NCI-H2171 (cell line): ENCODE measurements at places on chromosomes 2 and 18.

DNA sequence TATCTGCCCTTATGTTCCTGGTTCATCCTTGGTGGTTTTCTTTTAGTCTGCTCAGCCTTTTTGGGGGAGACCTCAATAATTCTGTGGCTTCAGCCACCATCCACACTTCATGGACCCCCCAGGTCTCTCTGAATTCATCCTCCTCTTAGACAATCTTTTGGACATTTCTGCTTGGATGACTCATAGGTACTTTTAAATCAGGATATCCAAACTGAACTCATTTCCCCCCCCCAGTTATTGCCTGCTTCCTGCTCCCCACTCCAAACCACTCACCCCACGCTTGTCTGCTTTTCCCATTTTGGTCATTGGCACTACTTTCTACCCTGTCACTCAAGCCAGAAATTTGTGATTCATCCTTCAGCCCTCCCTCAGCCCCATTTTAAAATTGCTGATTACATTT, 78.5 kb downstream of the TANC1 start:
- DNase-seq, result no peak

GRCh38 chr18:46040747-46041104, 31.3 kb downstream of the PSTPIP2 start:
- DNase-seq, result no peak

- DNase-seq, result no peak
Measured at GRCh38 chr18:24514439-24514838, 54.0 kb downstream of the HRH4 start.

DNA sequence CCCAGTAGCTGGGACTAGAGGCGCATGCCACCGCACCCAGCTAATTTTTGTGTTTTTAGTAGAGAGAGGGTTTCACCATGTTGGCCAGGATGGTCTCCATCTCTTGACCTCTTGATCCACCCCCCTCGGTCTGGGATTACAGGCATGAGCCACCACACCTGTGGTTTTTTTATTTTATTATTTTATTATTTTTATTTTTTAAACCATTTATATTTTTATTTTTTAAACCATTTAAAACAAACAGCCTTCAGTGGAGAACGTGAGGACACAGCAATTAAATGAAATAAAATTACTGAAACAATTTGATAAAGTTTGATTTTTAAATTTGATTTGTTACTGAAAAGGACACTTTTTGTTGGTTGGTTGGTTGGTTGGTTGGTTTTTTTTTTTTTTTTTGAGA, 181.0 kb downstream of the AGAP1 start:
- DNase-seq, result no peak

GRCh38 chr2:25582077-25582830, 91.1 kb downstream of the DTNB start:
- DNase-seq, result no peak

- no peak for DNase-seq
Measured at GRCh38 chr2:183207110-183207509, 82.9 kb downstream of the NUP35 start.

DNA sequence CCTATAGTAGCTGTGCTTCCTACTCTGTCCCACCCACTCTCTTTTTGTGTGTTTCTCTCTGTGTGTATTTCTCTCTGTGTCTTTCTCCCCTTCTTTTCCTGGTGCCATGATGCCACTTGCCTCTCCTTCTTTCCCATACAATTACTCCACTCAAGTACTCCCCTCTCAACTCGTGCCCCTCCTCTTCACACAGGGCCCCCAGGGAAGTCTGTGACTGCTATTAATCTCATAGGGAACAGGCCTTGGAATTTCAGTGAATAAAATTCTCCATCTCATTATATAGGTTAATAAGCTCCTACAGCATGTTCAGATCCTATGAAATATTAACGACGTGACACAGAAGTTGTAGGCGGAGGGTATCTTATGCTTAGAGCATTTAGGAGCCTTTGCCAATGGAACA, 205.9 kb upstream of the EPHA4 start:
- no peak for DNase-seq

DNA sequence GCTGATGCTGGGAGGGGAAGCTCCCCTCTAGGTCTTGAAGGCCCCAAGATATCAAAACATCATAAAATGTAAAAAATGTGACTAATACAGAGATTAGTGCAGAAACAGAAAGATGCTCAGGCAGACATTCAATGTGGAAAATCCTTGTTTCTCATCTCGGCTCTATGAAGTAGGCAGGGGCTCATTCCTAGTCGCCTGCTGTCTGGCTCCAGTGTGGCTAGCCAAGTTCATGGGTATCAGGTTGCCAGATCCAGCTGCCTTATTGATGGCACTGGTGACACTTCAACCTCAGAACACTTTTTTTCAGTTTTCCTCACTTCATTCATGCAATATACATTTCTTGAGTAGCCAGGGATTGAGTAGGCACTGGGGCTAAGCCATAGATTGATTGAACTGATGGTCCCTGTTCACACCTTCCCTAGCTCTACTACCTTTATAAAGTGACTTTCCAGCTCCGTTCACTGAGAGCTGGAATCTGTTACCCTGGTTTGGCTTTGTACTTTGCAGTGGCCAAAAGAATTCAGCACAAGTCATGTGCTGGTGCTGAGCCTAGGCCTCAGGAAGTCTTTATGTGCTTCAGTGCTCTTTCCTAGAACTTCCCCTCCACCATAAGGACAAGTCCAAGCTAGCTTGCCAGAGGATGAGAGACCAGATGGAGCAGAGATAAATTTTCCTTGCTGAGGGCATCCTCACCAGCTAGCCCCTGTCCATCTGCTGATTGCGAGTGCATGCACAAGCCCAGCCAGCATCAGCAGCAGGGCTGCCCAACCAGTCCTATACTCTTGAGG, 373.6 kb upstream of the ST6GAL2 start:
- DNase-seq, result peak; percentile 34

DNA sequence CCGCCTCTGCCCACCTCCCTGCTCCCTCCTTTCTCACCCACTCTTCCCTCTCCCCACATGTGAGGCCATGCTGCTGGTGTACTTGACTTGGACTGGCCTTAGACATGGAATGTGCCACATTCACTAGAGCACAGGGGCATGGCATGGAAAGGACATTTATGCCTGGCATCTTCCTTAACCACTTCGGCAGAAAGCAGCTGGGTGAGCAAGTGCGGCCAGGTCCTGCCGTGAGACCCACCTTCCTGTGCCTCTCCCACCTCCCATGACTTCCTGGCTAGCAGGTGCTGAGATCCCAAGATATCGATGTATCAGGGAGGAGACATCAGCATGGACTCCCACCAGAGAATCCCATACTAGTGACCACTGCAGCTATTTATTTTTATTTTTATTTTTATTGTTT, 13.0 kb downstream of the GPR55 start:
- no peak for DNase-seq

GRCh38 chr2:151287513-151288250, 1.8 kb downstream of the NMI start:
- DNase-seq, result no peak

GRCh38 chr18:8602557-8602956, 6.7 kb upstream of the RAB12 start:
- no peak for DNase-seq

DNA sequence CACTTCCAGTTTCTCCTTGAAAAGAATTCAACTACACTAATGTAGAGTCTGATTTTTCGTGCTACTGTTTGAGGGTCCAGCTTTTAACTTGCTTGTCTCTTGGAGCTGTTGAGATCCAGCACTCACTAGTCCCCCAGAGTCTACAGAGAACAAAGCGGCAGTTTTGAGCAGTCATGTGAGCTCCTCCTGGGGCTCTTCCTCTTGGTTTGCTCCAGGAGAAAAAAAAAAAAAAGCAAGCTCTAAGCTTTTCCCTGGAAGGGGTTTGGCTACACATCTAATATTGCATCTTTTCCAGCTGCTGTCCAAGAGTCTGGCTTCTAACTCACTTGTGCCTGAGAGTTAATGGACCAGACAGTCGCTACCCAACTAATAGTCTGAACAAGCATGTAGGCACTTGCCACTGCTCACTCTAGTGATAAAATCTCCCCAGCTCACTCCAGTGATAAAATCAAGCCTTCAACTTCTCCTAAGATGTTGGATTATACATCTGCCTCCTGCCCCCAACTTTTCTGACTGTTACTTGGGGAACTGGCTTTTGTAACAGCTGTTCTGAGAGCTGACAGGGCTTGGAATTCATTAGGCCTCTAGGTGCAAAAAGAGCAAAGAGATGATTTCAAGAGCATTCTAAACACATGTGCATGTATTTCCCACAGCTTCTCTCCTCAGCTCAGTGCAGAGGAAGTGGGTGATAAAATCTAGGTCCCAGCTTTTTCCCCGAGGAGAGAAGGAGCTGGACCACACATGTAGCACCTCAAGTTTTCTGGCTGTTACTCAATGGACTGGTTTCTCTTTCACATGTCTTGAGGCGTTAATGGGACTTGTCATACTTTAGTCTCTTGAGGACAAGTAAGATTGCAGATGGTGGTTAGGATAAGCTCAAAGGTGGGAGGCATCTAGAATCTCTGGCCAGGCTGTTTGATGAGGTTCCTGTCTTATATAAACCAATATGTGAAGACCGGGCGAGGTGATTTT, 750.5 kb downstream of the LRP1B start:
- DNase-seq, result peak; percentile 75

- no peak for DNase-seq
Measured at GRCh38 chr2:48346124-48346536, 183.8 kb upstream of the STON1 start.

GRCh38 chr18:13165636-13166423, 52.7 kb upstream of the LDLRAD4 start:
- peak; percentile 81 for DNase-seq

- no peak for DNase-seq
Measured at GRCh38 chr2:168210216-168210894, 37.0 kb downstream of the STK39 start.
